Epithelial cell of prostate (primary cell): ENCODE measurements at places on chromosomes 13 and 19.

DNA sequence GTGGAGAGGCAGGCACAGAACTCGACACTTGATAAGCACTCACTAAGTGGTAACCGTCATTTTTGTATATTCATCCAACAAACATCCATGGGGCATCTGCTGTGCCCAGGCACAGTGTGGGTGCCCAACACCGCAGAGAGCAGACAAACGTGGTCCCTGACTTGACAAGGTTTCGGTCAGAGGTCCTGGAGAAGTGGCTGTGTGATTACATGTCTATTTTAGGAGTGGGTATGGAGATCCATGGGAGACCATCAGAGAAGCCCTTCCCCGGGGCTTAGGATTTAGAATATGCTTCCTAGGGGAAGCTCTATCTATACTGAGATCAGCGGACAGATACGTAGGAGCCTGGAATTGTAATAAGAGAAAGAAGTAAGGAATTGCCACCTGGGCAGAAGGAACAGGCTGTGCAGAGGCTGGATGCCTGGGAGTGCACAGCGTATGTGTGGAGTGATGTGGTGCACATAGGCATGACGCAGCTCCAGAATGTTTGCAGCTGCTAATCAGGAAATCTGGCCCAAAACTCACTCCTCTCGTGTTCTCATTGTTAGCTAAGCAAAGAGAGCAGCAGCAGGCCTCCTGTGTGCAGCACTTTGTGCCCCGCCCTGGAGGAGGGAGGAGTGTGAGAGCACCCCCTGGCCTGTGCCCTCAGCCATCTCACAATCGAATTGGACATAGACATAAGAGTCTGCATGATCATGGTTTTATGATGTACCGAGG lies 23.0 kb upstream of the IRS2 start:
- DNase-seq = no peak

GRCh38 chr19:55597501-55597921 lies 1.8 kb downstream of the FIZ1 start:
- DNase-seq = no peak

DNA sequence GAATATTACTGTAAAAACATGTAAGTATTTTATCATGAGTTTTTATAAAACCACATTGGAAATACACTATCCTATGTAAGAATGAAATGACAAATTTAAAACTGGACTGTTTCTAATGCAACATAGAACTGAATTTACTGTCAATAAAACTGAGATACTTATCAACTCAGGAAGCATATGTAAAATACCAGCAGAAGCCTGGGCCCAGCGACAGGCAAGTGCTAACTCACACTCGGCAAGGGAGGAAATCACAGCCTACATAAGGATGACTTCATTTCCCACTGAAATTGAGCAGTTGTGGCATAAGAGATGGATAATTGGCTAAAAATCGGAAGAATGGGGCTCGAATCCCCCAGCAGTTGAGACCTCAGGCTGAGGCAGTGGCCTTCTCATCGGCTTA lies 12.1 kb downstream of the PROZ start:
- DNase-seq = no peak

DNA sequence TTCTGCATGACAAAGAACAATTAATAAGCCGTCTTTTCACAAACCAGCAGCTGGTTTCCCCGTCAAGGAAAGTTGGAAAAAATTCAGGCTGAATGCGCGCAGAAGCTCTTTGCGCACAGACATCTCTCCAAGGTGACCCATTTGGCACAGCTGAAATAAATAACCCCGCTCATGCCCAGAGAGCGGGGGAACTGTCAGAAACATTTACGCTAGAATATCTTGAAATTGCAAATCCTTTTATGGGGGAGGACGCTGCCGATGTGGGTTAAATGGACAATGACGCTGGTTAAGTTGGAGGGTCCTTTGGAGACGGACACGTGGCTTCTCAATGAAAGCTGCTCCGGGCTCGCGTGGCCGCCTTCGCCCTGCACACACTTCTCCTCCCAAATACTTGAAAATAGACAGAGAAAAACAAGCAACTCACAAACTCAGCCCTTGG lies 30.6 kb downstream of the GSX1 start:
- no peak for DNase-seq

DNA sequence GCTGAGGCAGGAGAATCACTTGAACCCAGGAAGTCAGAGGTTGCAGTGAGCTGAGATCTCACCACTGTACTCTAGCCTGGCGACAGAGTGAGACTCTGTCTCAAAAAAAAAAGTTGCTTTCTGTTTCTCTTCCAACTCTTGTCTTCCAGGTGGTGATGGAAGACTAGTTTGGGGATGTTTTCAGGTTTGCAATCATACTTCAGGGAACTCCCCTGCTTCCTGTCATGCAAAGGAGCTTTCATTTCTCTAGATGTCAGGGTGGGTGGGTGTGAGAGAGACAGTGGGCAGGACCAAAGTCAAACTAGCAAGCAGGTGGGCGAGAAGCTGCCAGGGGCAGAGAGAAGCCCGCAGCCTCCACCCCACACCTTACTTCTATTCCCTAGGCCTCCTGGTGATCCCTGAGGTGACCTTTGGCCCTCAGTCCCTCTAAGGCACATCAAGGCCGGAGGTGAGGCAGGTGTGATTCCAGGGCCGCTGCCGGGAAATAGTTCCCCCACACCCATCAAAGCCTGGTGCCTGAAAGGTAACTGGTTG lies 25.7 kb downstream of the CCNE1 start:
- DNase-seq = no peak

DNA sequence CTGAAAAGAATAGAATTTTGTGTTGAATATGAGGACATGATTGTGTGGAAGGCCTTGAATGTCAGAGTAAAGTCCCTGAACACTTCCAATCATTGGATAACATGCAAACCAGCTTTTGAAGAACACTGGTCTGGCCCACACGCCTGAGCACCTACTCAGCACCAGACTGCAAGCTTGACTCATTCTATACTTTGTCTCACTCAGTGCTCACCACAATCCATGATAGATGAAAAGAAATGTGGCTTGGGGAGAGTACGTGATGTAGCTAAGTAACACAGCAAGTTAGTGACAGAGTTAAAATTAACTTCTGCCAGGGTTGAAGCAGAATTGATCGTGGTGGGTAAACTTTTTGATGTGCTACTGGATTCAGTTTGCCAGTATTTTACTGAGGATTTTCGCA lies 12.0 kb downstream of the DLEU7 start:
- peak; percentile 8 for DNase-seq

- no peak for DNase-seq
Observed at GRCh38 chr13:22091971-22092300, 421.1 kb downstream of the FGF9 start.

GRCh38 chr13:89375839-89376238 lies 1704.7 kb downstream of the SLITRK5 start:
- DNase-seq = peak; percentile 10

DNA sequence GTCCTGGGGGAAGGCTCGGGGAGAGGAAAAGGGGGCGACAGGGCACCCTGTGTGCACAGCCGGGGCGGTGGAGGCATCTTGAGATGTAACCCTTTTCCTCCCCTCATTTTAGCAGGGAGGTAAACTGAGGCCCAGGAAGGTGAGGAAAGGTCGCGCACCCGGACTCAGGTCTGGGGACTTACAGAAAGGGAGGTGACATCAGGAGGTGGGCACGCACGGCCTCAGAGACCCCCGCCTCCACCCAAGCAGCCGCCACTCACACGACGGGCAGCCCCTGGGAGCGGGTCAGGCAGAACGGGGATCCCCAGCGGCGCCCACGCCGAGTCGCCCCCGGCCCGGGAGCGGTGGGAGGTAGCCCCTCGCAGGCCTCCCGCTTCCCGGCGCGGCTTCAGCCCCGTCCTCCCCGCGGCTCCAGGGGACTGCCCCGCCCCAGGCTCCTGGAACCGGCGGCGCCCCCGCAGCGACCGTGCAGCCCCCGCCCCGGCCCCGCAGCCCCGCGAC lies 477 bp downstream of the PIP5K1C start:
- no peak for DNase-seq
